NT2/D1 (cell line): ENCODE measurements at places on chromosomes 1 and 21.

DNA sequence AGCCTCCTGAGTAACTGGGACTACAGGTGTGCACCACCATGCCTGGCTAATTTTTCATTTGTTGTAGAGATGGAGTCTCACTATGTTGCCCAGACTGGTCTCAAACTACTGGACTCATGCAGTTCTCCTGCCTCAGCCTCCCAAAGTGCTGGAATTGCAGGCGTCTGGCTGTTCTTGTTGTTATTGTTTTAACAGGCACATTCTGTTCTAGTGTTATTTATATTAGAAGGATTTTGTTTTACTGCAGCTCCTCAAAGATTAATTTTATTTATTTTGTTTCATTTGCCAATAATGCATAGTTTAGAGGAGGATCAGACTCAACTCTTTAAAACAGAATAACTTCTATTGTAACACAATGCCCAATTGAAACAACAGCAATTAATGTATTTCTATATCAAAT, 35.5 kb downstream of the RGS2 start:
- DNase-seq, result no peak

DNA sequence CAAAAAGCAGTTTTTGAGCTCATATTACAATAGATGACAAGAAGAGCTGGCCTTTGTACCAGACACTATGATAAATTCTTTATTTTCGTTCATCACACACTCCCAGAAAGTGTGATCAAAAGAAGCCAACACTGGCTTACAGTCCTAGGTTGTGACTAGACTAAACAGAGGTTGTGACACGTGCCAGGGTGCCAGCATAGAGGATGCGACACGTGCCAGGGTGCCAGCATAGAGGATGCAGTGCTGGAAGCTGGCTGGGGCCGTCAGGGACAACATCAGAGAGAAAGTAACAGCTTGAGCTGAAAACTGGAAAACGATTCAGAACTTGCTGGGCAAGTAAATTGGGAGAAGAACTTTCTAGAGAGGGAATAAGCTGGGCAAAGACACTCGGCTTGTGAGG, 2.2 kb downstream of the MTARC1 start:
- DNase-seq, result no peak

GRCh38 chr1:37038227-37039093, 4.1 kb upstream of the GRIK3 start:
- no peak for DNase-seq

- DNase-seq, result no peak
These were observed 58.7 kb downstream of the TNN start for GRCh38 chr1:175126347-175126746.

DNA sequence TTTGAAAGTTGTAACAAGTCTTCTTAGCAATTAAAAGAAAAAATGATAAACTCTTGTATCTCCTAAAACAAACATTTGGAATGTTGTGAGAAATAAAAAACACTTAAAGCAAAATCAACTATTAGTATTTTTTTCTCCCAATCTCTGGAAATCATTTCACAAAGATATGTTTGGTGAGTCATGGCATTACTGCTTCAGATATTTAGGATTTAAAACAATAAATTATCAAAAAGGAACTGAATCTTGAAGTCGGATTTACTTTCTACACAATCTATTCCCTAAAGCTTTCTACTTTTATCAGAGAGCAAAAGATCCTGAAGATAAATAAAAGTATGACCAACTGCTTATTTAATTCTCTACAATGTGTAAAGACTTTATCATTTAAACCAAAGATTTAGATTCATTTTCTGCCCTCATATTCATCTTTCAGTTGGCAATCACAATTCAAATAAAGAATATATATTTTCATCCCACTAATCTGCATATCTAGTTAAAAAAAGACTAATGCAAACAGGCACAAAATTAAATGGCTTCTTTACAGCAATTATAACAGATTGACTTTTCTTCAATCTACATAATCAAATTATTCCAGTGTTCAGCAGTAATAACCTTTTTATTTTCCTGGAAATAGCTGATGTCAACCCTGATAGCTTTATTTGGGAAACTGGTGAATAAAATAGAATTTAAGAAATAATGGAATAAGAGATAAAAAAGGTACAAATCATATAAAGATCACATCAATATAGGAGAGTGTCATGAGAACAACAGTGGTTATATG, 230.0 kb downstream of the COP1 start:
- DNase-seq, result no peak

- DNase-seq, result no peak
These were observed 7.0 kb upstream of the C1orf174 start for GRCh38 chr1:3907031-3907534.

- no peak for DNase-seq
These were observed 31.6 kb downstream of the ADARB1 start for GRCh38 chr21:45105906-45106485.

DNA sequence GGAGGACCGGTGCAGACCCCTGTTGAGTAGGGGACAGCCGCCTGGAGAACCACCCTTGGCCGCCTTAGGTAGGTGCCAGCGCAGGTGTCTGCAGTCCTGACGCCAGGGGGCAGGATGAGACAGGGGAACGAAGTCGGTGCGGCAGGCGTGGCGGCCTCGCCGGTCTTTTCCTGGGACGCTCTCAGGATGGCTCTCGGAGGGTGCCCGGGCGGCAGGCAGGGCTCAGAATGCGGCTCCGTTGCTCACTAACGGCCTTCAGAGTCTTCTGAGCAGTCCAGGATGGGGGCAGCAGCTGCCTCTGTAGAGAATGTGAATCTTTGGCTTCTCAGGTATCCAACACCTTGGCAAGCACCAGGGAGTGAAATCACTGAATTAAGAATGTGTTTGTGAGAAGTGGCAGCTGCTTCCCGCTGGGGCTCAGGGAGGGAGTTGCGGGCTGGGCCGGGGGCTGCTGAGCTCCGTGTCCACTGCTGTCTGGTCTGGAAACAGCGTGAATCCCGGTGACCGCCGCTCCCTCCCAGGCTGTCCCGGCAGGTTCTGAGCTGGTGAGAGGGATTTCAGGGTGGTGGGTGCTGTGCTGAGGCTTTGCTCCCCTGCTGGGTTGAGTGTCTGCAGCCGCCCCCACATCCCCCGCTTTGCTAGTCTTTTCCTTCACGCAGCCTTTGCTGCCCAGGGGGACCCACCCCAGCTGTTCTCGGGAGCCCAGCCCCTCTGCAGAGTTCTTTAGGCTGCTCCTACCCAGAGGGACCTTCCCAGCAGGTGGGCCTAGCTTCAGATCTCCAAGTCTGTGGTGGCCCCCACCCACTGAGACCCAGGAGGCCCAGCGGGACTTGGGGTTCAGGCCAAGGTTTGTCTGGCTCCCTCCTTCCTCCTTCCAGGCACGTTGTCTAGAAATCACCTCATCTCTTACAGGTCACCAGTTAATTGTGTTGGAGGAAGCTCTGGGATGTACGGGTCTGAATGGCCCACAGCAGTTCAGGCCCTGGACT, 11.1 kb upstream of the C1orf174 start:
- peak; percentile 73 for DNase-seq

DNA sequence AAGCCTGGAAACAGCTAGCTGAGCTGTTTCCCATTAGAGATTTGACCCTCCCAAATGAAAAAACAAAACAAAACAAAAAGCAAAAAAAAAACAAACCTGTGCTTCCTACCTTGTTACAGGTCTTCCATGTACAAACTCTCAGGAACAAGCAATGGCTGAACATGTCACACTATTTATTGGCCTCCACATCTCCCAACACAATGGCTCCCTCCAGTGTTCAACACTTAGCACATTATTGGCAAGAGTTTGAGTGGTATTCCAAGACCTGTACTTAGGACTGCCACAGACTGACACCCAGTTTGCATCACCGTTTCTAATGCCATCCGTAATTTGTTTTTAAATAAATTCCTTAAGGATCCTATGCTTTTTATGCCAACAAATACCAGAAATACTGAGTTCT, 195.0 kb upstream of the OLFM3 start:
- DNase-seq, result peak; percentile 64

- no peak for DNase-seq
These were observed 135.8 kb upstream of the PBX1 start for GRCh38 chr1:164423136-164423535.

DNA sequence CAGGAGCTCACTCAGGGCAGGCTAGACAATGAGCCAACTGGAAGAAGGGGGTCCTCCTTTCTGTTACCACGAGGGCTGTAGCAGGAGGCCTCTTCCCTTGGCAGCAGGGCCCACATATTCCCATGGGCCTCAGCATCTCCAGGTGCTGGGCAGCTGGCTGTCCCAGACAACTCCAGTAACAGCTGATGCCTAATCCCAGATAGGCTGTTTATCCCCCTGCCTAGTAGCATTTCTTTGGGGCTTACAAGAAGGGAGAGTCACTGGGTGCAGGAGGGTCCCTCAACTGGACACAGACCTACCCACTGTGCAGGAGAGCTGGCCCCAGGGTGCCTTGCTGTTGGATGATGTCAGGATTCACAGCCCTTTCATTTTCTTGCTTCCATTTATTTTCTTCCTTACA, 278.2 kb downstream of the DSCAM start:
- DNase-seq, result no peak

GRCh38 chr1:32150847-32151246, 28.6 kb upstream of the TXLNA start:
- no peak for DNase-seq

DNA sequence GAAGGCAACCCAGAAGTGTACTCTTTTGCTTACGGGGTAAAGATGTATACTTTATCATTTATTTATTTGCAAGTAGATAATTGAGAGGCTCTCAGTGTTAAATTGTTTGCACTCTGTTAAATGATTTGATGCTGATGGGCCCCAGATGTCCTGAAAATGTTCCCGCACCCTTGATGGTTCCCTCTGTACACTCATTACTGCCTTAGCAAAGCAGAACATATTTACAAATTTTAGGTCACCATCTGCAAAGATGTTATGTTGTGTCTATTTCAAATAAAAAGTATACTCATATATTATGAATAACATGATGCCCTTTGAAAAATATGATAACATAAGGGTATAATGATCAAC, 240.5 kb upstream of the SNX7 start:
- DNase-seq, result no peak

DNA sequence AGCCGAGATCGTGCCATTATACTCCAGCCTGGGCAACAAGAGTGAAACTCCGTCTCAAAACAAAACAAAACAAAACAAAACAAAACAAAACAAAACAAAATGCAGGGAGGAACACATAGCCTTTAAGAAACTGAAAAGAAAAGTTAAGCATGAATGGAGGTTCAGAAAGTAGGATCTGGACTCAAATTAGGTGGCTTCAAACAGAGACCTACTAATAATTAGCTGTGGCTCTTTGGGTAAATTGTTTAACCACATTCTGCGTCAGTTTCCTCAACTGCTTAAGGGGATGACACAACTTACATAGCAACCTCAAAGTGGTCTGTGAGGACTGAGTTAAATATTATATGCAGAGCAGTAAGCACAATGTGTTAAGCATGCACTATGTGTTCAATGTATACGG, 458.2 kb downstream of the ADGRL2 start:
- no peak for DNase-seq

DNA sequence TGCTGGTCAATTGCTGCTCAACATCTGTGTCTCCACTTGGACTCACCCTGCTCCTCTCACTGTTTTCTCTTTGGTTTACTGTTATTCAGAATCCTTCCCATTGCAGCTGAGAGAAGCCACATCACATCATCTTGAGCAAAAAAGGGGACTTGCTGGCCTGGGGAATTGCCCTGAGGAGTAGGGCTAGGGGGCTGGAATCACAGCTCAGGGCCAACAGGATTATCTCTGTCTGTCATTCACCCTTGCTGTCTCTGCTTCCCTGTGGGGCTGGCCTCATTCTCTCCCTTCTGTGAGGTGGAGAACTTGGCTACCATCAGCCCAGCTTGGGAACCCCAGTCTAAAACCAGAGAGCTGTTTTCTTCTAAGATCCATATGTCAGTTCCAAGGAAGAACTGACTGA, 140.7 kb upstream of the WNT4 start:
- no peak for DNase-seq

- DNase-seq, result no peak
These were observed 68.6 kb downstream of the MDM4 start for GRCh38 chr1:204584699-204585372.

DNA sequence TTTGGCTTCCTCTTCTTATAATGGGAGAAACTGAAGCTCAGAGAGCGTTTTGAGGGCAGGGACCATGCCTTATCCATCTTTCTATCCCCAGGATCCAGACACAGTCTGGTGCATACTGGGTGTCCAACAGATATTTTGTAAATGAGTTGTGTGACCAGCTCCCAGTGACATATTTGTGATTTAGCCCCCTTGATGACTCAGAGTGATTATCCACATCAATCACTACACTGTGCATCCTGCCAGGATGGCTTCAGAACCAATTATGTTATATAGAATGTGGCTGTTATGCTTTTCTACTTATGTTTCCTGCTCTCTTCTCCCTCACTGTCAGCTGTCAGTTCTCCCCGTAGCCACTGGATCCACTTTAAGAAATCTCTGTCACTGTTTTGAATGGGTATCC, 11.3 kb downstream of the OLFML3 start:
- no peak for DNase-seq

DNA sequence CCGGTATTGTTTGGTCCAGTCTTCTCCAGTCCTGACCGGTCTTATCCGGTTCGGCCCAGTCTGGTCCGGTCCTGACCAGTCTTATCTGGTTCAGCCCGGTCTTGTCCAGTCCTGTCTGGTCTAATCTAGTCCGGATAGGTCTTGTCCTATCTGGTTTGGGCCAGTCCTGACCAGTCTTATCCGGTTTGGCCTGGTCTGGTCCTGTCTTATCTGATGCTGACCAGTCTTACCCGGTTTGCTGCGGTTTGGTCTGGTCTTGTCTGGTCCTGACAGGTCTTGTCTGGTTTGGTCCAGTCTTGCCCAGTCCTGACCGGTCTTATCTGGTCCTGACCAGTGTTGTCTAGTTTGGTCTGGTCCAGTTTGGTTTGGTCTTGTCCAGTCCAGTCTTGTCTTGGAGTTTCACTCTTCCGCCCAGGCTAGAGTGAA, 30.1 kb downstream of the DHX9 start:
- no peak for DNase-seq

DNA sequence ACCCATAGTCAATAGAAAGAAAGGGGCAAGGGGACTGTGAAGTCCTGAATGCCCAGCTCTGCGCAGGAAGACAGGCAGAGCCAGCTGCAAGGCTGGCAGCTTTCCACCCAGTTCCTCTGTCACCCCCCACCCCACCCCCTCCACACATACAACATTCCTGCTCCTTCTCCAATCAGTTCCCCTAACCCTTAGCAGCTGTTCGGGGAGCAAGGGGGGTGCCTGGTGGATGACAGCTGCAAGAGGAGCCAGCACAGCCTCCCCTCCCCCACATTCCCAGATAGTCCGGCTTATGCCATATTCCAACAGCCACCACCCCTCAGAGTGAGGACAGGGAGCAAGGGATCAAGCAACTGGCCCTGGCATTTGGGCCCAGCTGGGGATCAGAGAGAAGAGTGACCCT, 9.7 kb downstream of the ARHGEF2 start:
- no peak for DNase-seq

- peak; percentile 84 for DNase-seq
These were observed 45.9 kb downstream of the KIAA0040 start for GRCh38 chr1:175146529-175147213.

GRCh38 chr1:186564582-186564981, 103.7 kb upstream of the PDC start:
- no peak for DNase-seq

- DNase-seq, result no peak
These were observed 42.4 kb downstream of the GLUL start for GRCh38 chr1:182348961-182349747.

- no peak for DNase-seq
These were observed 11.8 kb downstream of the NFYC start for GRCh38 chr1:40703316-40703715.
